ENCODE measurements at places on chromosomes 2 and 18.

DNA sequence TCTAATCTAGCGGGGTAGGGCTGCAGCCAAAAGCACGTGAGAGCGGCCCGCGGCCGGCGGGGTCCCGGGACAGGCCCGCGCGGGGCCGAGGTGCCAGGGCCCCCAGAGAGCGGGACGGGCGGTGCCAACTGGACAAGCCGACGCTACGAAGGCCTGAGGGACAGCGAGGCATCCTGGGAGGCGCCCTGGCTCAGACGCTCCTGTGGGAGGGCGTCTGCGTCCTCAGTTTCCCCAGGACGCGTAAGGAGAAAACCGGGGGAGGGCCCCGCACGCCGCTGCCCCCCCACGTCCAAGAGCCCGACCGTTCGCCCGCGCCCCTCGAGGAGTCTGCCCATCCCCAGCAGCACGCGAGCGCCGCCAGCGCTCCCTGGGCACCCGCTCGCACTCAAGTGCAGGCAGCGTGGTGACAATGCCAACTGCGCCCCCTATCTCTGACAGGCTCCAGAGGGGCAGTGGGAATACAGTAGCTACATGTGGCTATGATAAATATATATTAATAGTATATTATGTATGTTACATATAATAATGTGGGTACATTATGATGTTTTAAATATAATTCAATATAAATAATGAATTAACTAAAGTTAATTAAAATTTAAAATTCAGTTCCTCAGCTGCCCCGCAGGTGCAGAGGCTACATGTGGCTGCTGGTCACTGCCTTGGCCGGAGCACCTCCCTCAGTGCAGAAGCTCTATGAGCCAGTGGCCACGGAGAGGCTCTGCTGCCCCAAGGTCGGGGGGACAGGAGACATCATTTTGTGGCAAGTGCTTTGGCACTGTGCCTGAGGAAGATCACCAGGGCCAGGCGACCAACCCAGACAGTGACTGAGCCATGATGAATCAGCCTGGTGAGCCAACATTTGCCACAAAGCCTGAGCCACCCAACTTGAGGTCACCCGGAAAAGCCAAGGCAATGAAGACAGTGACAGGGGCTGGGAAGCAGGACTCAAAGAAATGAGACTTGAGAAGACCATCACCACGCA lies 5.5 kb upstream of the SFT2D3 start:
- peak; percentile 12 for DNase-seq

- DNase-seq: no peak
Observed at GRCh38 chr18:74610051-74610615, 12.5 kb downstream of the ZNF407 start.

GRCh38 chr2:223026357-223027110 lies 25.5 kb upstream of the KCNE4 start:
- no peak for DNase-seq

DNA sequence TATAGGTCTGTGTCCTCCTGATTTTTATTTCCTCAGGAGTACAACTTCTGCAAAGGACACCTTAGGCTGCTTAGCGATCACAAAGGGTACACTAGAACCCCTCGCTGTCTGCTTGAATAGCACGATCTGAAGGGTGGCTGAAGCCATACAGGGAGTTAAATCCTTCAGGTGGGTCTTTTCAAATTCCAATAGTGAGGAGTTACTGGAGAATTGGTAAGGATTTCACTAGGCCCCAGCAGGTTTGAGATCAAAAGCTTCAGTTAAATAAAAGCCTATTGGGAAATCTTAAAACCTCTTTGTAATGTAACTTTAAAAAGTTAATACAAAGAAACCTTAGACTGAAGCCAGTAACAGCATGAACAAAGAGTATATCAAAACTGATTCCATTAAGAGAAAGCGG lies 613.1 kb downstream of the ZEB2 start:
- DNase-seq: no peak

- no peak for DNase-seq
Observed at GRCh38 chr2:162710287-162710890, 128.2 kb downstream of the KCNH7 start.

DNA sequence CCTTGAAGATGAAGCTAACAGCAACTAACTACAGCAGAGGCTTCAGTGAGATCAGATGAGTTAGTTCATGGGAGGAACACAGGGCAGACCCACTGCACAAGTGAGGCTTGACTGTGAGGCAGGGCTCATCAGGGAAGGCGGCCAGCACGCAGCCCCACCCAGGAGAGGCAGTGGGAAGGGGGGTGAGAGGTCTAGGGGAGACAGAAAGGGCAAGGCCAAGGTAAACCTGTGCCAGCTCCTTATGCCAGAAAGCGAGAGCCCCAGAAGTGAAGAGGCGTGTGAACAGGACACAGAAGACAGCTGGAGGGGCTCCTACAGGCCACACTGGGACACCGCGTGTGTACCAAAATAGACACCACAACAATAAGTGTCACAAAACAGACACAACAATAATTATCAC lies 48.6 kb downstream of the ANO7 start:
- no peak for DNase-seq

- DNase-seq: no peak
Observed at GRCh38 chr2:12678186-12678585, 38.5 kb upstream of the TRIB2 start.

GRCh38 chr2:137935591-137935990 lies 28.7 kb upstream of the HNMT start:
- no peak for DNase-seq

DNA sequence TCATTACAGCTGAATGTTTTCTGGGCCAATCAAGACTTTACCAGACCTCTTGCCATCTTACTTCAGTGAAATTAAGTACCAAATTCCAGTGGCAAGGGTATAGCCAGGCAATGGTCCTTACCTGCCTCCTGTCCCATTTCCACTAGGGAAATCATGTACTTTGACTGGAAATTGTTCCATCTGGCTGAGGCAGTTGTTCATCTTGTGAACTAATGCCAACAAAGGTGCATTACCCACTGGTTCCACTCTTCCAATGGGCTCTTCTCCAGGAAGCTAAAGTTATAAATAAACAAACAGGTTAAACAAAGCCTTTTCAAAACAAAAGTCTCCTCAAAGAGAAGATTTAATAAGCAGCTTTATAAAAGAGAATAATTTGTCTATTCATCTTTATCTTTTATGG lies 80.7 kb upstream of the DNER start:
- DNase-seq: no peak

DNA sequence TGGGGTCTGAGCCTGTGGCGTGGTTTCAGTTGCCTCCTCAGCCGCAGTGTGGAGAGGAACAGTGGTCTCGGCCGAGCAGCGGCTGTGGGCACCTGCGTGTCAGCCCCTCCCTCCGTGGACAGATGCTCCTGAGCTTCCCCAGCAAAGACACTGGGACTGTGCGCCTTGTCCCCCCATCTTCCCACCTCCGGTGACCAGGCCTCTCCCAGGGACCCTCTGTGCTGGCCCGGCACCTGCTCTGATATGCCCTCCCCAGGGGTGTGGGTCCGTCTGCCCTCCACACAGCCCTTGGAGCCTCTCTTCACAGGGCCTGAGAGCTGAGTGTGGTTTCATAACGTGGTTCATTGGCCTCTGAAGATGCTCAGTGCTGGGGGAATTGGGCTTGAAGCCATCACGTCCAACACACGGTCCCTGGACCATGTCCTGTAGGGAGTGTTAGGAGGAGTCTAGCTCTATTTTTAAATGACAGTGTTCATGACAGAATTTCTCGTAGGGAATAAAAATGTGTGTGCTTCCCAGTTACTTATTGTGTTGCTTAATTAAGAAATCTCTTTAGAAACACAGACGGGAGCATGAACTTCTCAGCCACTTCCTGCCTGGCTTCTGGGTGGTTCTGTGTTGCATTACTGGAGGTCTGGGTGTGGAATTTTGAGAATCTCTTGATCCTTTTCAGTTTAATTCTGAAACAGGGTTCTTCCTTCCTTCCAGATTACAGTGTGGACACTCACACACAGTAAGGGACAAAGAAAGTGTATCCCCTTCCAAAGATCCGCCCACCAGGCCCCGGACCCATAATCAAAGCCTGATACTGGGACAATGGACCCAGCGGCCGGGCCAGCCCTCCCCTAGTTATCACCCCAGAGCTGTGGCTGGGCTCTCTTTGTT lies 110.7 kb downstream of the NFATC1 start:
- no peak for DNase-seq

GRCh38 chr2:22485486-22485885 lies 899.5 kb upstream of the KLHL29 start:
- DNase-seq: no peak

DNA sequence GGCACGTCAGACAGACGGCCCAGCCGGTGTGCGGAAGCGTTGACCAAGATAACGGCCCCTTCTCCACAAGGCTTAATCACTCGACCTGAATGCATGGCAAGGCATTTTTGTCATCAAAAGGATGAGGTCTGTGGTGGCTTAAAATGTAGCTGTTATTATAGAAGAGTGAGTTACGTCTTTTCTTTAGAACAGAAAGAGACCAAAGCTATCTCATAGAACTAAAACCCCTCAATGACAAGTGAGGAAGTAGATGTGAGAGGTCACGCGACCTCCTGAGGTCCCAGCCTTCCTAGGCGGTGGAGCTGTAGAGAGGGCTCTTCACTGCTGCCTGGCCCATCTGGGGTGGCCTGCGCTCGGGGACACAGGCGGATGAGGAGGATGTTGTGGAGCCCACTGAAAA lies 75.7 kb downstream of the LDLRAD4 start:
- no peak for DNase-seq

DNA sequence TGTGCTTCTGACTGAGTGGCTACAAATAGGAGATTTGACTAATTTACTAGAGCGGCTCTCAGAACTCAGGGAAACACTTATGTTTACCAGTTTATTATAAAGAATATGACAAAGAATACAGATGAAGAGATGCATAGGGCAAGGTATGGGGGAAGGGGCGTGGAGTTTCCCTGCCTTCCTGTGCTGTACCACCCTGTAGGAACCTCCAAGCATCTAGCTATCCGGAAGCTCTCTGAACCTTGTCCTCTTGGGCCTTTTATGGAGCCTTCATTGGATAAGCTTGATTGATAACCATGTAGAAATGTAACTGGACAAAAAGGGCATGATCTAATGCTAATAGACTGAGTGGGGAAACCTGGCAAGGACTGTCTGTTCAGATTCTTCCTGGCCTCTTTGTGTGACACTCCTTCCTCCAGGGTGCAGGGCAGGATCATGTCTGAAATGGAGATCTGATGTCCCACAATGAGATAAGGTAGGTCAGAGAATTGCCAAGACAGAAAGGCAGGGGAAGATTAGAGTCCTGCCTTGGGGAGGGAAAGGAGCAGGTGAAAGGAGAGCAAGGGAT lies 101.8 kb upstream of the NPAS2 start:
- no peak for DNase-seq

GRCh38 chr2:235570256-235570655 lies 76.4 kb downstream of the AGAP1 start:
- DNase-seq: no peak

DNA sequence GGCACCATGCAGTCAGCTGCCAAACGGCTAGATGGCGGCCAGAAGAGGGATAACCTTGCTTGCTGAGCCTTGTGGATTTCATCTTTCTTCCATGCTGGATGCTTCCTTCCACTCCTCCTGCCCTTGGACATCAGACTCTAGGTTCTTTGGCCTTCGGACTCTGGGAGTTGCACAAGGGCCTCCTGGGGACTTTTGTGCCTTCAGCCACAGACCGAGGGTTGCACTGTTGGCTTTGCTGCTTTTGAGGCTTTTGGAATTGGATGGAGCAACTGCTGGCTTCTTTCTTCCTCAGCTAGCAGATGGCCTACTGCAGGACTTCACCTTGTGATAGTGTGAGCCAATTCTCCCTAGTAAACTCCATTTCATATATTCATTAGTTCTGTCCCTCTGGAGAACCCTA lies 31.0 kb downstream of the STRADB start:
- DNase-seq: no peak

GRCh38 chr2:33617989-33618388 lies 18.9 kb upstream of the FAM98A start:
- DNase-seq: no peak

DNA sequence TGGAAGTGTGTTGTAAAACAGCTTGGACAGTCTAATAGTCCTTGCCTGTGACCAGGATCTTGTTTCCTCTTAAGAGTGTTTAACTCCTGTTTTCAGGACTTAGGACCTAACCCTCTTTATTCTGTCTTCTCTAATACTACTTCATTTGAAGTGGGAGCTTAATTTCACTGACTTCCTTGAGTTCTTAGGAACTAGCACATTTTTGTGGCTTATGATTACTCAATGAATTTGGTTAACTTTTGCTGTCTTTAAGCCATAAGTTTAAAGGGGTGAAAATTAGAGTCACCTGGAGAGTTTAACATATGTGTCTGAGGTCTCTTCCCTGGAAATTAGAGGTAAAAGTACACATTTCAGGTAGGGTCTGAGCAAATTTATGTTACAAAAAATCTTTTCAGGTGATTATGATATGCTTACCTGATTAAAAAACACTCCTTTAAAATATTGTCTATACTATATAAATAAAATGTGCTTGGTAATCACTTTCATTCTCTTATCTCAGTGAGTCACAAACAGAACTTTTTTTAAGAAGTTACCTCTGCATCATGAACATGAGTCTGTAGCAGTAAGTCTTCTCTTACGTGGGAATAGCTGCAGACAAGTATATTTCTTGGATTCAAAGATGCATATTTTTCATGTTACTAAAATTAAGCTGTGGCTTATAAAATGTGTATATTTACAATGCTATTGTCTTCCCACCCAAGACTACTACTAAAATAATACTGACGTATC lies 52.7 kb downstream of the ATP9B start:
- DNase-seq: no peak

DNA sequence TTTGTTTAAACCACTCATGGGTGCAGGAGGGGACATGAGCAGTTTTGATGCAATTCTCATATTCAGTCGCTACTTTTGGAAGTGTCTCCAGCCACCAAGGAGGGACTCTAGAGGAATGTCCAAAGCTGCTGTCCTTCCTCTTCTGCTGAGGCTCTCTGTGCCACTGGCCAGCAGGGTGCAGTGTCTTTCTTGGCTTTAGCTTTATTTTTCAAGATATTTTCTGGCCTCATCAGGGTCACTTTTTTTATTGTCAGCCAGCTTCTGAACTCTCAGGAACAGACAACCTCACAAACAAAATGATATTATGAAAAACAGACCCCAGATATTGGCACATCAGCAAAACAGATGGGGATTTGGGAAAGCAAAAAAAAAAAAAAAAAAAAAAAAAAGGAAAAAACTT lies 289.3 kb upstream of the ZSWIM2 start:
- no peak for DNase-seq

- DNase-seq: no peak
Observed at GRCh38 chr2:200445284-200445683, 64.6 kb downstream of the KCTD18 start.

- DNase-seq: no peak
Observed at GRCh38 chr2:175009917-175010621, 4.9 kb upstream of the CHN1 start.

- DNase-seq: no peak
Observed at GRCh38 chr2:161708350-161708975, 84.2 kb downstream of the SLC4A10 start.

GRCh38 chr2:45907592-45907991 lies 256.1 kb downstream of the PRKCE start:
- no peak for DNase-seq

- no peak for DNase-seq
Observed at GRCh38 chr2:34545486-34546136, 946.5 kb upstream of the FAM98A start.

GRCh38 chr18:23875966-23876895 lies 138.3 kb upstream of the TTC39C start:
- DNase-seq: no peak

GRCh38 chr2:126703311-126703710 lies 47.4 kb downstream of the GYPC start:
- DNase-seq: no peak

- DNase-seq: no peak
Observed at GRCh38 chr18:26700728-26701127, 152.4 kb upstream of the KCTD1 start.

- no peak for DNase-seq
Observed at GRCh38 chr2:171735991-171736710, 48.9 kb downstream of the DYNC1I2 start.

Data from activated CD8-positive, alpha-beta memory T cell treated with anti-CD3 and anti-CD28 coated beads for 4 hours (primary cell).